Stomach (tissue), 19 donors: ENCODE measurements at places on chromosomes 16 and 17. TPM values are rescaled to one million over a fixed set of nuclear protein-coding genes. Genes with fewer than 3 reads are reported as not detected.

The HOXB7 gene
- polyA plus RNA-seq = 2.8 TPM

The KRT9 gene
- not detected for polyA plus RNA-seq

DNA sequence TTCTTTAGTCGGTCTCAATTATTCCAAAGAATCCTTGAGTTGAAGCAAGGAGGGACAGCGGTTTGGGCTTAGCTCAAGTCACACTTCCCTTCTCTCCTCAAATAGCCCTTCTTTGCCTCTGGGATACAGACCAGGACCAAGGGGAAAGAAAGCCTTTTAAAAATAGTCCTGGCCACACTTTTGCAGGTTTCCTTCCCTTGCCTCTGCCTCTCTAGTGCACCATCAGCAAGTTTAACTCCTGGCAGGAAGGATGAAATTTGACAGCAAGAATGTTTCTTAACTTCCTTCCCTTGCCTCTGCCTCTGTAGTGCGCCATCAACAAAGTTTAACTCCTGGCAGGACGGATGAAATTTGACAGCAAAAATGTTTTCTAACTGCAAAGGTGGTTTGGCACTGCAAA, 7.2 kb upstream of the G6PC1 start:
- peak overlapping the region; percentile 12 for H3K27ac ChIP-seq
- DNase-seq = peak; percentile 27
- no peaks in the 10 kb centered on the region for H3K36me3 ChIP-seq

- no peaks in the 10 kb centered on the region for H3K36me3 ChIP-seq
- no peaks in the 10 kb centered on the region for H3K4me1 ChIP-seq
- H3K4me3 ChIP-seq = no peak overlapping the region
- H3K27ac ChIP-seq = no peak overlapping the region
- no peak for DNase-seq
- H3K27me3 ChIP-seq = no peaks in the 10 kb centered on the region
Measured at GRCh38 chr16:80071964-80072456, 468.8 kb upstream of the DYNLRB2 start.

DNA sequence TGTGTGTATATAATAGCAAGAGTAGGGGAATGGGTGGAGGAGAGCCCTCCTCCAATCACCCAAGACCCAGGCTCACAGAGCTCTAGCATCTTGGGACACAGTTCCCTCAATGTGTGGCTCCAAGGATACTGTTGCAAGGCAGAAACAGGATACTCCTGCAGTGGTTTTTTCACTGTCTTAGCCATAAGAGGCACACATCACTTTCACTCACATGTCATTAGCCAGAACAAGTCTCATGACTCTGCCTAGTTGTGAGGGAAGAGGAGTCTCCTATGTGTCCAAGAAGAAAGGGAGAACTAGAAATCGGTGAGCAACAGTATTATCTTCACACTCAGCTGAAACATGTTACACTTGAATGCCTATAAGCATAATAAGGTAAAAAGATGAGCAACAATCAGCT, 11.1 kb upstream of the NUDT7 start:
- no peaks in the 10 kb centered on the region for H3K27me3 ChIP-seq
- no peaks in the 10 kb centered on the region for H3K4me1 ChIP-seq
- H3K27ac ChIP-seq = no peak overlapping the region
- DNase-seq = no peak
- no peaks in the 10 kb centered on the region for H3K36me3 ChIP-seq

GRCh38 chr17:51764387-51764971, 394.0 kb downstream of the CA10 start:
- H3K4me1 ChIP-seq = no peaks in the 10 kb centered on the region
- no peak overlapping the region for H3K4me3 ChIP-seq
- H3K27me3 ChIP-seq = no peaks in the 10 kb centered on the region
- no peaks in the 10 kb centered on the region for H3K36me3 ChIP-seq

- no peaks in the 10 kb centered on the region for H3K36me3 ChIP-seq
- peak; percentile 88 for DNase-seq
- peak overlapping the region; percentile 93 for H3K27ac ChIP-seq
- H3K4me1 ChIP-seq = peaks cover 18% of the 10 kb centered on the region
- H3K27me3 ChIP-seq = no peaks in the 10 kb centered on the region
- H3K4me3 ChIP-seq = peak overlapping the region; percentile 64
Measured at GRCh38 chr16:30902029-30902972, 5.9 kb downstream of the CTF1 start.

DNA sequence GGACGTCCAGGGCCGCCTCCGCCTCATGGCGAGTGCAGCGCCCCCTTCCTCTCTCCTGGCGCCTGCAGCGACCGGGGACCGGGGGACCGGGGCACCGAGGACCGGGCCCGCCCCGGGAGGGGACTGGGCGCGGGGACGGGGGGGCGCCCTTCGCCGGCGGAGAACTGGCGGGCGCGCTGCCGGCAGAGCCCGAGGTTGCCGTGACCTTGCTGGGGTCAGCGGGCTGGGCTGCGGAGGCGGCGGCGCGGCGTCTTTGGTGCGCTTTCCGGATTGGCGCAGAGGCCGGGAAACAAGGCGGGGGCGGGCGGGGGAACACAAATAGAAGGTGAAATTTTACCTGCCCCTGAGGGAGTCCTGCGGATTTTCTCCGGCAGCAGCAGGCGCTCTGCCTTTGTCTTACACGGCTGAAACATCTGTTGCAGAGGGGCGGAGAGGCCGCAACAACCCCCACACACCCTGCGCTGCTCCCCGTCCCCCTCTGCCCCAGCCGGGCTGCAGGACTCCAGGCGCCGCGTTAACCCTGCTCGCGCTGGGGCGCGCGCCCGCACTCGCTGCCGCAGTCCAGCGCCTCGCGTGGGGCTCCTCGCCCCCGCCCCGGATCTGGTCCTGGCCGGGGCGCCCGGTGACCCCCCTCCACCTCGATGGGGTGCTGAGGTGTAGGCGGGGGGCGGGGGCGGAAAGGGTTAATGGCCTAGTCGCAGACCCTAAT, 53.5 kb downstream of the SREBF1 start:
- H3K27me3 ChIP-seq = peaks cover 8% of the 10 kb centered on the region
- H3K36me3 ChIP-seq = no peaks in the 10 kb centered on the region
- peak overlapping the region; percentile 80 for H3K27ac ChIP-seq
- DNase-seq = peak; percentile 87
- peaks cover 86% of the 10 kb centered on the region for H3K4me1 ChIP-seq

GRCh38 chr16:49932946-49933345, 77.0 kb upstream of the ZNF423 start:
- H3K36me3 ChIP-seq = no peaks in the 10 kb centered on the region
- H3K27ac ChIP-seq = no peak overlapping the region
- H3K4me1 ChIP-seq = no peaks in the 10 kb centered on the region
- peak; percentile 60 for DNase-seq
- H3K27me3 ChIP-seq = no peaks in the 10 kb centered on the region

DNA sequence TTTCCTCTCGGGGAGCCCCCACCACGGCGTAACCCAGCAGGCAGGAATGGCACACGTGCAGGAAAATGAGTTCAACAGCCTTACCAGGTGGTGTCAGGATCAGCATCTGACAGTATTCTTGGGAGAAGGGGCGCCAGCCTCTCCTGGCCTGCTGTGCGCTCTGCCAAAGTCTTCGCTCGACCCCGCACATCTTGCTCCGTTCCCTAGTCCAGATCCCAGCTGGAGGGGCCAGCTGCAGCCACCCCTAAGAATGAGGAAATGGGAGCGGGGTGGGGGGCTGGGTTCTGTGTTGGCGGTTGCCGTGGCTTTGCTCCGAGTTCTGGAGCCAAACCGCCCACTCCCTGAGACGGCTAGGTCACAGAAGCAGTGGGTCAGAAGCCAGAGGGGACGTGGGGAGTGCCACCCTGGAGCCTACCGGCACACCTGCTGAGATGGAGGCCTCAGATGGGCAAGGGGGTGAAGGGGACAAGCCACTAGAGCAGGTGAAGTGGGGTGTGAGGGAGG, at the start of gene CHCT1:
Gene CHCT1, plus strand, starts transcription at position 328 of the 504 bp plus-strand sequence. Its CDS starts 104 bp downstream, at position 432.
- no peak within 1 kb of the TSS for H3K27ac ChIP-seq
- DNase-seq = peak; percentile 23
- no peaks in the 10 kb centered on the region for H3K36me3 ChIP-seq
- peak within 1 kb of the TSS; percentile 59 for H3K4me3 ChIP-seq
- peaks cover 15% of the 10 kb centered on the region for H3K4me1 ChIP-seq
- no peaks in the 10 kb centered on the region for H3K27me3 ChIP-seq

- no peaks in the 10 kb centered on the region for H3K27me3 ChIP-seq
- peaks cover 24% of the 10 kb centered on the region for H3K4me1 ChIP-seq
- H3K27ac ChIP-seq = no peak overlapping the region
- no peak for DNase-seq
- H3K4me3 ChIP-seq = no peak overlapping the region
Measured at GRCh38 chr17:81493198-81494038, 19.2 kb downstream of the ACTG1 start.

DNA sequence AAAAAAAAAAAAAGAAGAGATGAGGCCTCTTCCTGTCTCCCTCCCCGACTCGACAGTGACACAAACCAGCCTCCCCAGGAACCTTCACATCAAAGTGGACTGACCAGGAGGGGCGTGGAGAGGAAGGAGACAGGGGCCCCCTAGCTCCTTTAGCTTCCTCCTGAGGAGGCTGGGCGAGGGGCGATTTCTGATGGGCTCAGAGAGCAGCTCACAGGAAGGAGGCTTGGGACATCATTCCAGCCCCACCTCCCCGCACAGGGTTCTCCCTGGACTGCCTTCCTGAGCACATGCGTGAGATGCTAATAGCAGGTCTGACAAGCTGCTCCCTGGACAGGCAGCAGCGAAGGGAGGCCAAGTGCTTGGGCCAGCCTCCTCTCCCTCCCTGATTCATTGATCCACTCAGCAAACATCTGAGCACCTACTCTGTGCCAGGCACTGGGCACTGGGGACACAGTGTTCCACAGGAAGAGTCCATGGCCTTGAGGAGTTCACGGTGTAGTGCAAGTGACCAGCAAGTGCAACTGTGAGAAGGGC, 14.4 kb upstream of the DOK4 start:
- no peaks in the 10 kb centered on the region for H3K36me3 ChIP-seq
- H3K27ac ChIP-seq = no peak overlapping the region
- H3K27me3 ChIP-seq = no peaks in the 10 kb centered on the region
- H3K4me3 ChIP-seq = no peak overlapping the region

DNA sequence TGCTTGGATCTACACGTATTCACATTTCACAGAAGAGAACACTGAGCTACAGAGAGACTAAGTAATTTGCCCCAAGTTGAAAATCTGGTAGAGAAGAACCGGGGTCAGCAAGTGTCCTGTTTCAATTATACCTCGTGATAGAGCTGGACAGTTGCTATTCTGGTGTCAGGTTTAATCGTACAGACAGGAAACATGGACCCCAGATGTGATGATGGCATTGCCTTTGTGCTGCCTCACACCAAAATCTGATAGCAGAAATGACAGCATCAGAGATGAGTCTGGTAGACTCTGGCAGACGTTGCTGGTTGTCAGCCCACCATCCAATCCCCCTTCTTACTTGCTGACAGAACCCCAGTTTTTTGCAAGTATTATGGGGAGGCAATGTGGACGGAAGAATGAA, 112.1 kb upstream of the FOXF1 start:
- DNase-seq = no peak
- no peaks in the 10 kb centered on the region for H3K36me3 ChIP-seq
- H3K4me1 ChIP-seq = peaks cover 9% of the 10 kb centered on the region
- H3K4me3 ChIP-seq = no peak overlapping the region
- no peaks in the 10 kb centered on the region for H3K27me3 ChIP-seq

DNA sequence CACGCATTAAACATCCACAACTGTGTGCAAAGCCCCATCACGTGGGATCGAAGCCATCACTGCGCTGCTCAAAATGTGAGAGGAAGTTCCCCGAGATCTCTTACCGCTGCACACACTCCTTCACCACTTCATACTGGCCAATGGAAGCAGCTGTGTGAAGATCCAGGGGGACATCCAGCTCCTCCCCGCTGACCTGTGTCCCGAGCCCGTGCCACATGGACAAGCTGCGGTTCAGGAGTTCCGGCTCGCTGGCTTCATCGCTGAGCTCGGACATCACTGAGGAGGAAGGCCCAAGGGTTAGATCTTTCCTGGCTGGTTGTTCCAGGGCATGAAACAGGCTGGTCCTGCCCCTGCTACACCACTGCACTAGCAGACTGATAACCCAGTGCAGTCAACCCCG, 4.2 kb downstream of the ANKS3 start:
- H3K36me3 ChIP-seq = peaks cover 71% of the 10 kb centered on the region
- H3K4me3 ChIP-seq = no peak overlapping the region

DNA sequence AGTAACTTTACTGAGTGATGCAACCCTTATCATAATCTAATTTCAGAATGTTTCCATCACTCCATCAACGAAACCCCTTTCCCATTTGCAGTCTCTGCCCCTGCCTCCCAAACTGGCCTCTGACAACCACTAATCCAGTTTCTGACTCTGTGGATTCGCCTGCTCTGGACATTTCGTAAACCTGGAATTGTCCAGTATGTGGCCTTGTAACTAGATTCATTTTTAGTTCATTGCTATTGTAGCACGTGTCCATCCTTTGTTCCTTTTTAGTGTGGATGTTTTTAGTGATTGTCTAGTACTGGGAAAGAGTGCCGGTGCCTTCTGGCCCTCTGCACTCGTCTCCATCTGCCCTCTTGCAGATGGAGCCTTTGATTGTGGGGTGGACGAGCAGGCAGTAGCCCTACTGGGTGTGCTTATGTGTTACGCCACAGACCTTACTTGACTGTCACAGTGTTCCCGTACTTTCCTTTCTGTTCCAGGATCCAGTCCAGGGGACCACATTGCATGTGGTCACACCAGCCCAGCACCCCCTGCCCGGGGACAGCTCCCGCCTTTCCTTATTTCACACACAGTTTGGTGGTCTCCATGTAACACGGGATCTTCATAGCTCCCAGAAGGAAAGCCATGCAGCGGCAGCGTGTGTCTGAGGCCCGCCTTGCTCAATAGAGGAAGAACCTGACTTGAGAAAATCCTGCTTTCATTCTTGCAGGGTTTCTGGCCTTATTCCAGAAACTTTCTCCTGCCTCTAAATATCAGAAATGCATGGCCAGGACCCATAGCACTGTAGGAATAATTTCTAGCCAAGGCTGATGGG, 8.8 kb downstream of the KIAA0513 start:
- no peaks in the 10 kb centered on the region for H3K4me1 ChIP-seq
- peak overlapping the region; percentile 64 for H3K27ac ChIP-seq
- peaks cover 46% of the 10 kb centered on the region for H3K36me3 ChIP-seq
- no peak for DNase-seq

- peaks cover 83% of the 10 kb centered on the region for H3K36me3 ChIP-seq
Measured at GRCh38 chr16:4825196-4825595, 21.9 kb downstream of the GLYR1 start.

DNA sequence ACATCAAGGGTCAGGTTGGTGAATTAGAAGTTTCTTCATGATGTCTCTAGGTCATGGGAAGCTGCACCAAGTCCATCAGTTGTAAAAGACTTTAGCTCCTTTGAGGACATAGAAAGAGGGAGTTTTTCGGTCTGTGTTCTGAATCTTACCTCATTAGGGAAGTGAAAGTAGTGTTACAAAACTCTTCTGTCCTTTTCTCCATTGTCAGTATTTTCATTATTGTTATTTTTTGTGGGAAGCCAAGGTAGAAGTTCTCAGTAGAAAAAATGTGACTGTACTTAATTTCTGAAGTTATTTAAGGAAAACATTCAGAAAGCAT, 24.2 kb downstream of the MAP3K3 start:
- peak overlapping the region; percentile 52 for H3K27ac ChIP-seq
- H3K4me1 ChIP-seq = peaks cover 18% of the 10 kb centered on the region
- H3K36me3 ChIP-seq = peaks cover 47% of the 10 kb centered on the region

DNA sequence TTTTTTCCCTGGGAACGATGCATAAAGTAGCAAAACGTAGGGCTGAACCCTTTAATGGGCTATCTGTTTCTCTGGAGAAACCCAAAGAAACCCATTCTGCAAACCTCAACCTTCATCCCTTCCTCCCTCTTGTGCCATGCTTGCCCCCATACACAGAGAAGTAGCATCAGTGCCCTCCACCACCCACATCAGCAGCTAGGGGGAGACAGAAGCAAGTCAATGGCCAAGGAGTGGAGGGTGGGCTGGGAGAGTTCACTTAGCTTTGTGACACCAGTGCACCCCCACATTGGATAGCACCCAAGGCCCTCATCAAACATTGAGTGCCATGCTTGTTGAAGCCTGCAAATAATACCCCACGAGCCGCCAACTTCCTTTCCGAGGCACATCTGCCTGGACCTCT, 282.4 kb downstream of the ABCC12 start:
- H3K27me3 ChIP-seq = no peaks in the 10 kb centered on the region
- no peak overlapping the region for H3K27ac ChIP-seq
- no peak for DNase-seq
- no peak overlapping the region for H3K4me3 ChIP-seq

The CCL8 gene
- 3.6 TPM for polyA plus RNA-seq
